NCI-H1930 (cell line): ENCODE measurements at places on chromosomes 12 and 14.

DNA sequence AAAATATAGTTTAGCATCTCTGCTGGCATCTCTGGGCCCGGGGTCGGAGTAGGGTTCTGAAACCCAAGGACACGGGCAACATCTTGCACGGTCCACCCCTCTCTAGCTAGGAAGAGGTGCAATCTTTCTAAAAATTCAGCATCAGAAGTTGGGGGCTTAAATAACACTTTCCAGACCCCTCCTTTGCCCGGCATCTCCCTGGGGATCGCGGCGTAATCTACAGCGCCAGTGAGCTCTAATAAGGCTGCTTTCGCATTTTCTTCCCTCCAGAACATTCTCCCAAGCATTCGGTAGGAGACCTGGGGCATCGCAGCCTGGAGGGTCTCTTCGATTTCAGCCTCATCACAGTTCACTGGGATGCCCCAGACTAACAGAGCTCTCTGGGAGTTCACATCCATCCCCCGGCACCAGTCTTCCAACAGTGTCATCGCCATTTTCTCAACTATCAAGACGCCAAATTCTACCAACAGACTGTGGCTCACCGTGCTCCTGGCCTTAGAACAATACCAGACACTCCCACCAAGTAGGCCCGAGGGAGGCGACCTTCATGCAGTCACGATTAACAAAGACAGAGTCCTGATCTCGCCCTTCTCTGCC lies 880 bp downstream of the PNMA1 start:
- DNase-seq = no peak

GRCh38 chr12:10365696-10366405 lies 24.0 kb downstream of the KLRK1 start:
- no peak for DNase-seq

GRCh38 chr14:91185721-91186120 lies 58.8 kb downstream of the GPR68 start:
- DNase-seq = no peak

DNA sequence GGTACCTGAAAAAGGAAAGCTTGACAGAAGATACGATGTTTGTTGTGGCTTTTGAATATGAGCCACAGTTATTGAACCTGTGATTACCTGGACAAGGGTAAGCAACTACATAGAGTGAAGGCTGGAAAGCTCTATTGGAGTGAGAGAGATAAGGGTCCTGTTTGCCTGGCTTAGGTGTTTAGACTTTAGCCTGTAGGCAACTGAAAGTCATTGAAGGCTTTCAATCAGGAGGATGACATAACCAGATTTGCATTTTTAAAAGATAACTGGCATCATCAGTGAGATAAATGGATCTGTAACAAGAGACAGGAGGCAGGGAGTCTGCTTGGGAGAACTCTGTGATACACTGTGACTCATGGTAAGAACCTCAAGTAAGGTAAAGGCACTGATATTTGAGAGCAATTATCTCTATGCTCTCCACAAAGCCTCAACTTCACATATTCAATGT lies 128.9 kb upstream of the SOX5 start:
- DNase-seq = no peak

- DNase-seq = no peak
Measured at GRCh38 chr12:93361151-93361919, 16.4 kb upstream of the NUDT4 start.
